ENCODE measurements at places on chromosomes 6 and 20. TPM values are rescaled to one million over a fixed set of nuclear protein-coding genes. Genes with fewer than 3 reads are reported as not detected.

DNA sequence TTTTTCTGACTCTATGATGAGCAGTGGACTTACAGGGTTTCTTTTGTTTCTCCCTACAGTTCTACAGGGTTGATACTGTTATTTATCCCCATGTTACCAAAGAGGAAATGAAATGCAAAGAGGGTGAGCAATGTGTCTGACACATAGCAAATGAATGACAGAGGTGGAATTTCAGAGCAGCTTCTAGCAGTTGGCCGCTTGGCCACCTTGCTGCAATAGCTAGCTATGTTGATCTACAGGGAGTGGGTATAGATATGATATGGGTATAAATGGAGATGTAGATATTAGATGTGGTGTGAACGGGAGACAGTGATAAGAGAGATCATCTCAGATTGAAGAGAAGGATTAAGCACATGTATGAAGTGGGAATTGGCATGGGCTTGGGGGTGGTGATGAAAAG lies 10.9 kb upstream of the SLC22A3 start:
- H3K36me3 ChIP-seq = no peaks in the 10 kb centered on the region
- no peak overlapping the region for H3K4me3 ChIP-seq
- no peak for DNase-seq
- H3K27ac ChIP-seq = no peak overlapping the region
- no peaks in the 10 kb centered on the region for H3K27me3 ChIP-seq
- no peaks in the 10 kb centered on the region for H3K4me1 ChIP-seq

DNA sequence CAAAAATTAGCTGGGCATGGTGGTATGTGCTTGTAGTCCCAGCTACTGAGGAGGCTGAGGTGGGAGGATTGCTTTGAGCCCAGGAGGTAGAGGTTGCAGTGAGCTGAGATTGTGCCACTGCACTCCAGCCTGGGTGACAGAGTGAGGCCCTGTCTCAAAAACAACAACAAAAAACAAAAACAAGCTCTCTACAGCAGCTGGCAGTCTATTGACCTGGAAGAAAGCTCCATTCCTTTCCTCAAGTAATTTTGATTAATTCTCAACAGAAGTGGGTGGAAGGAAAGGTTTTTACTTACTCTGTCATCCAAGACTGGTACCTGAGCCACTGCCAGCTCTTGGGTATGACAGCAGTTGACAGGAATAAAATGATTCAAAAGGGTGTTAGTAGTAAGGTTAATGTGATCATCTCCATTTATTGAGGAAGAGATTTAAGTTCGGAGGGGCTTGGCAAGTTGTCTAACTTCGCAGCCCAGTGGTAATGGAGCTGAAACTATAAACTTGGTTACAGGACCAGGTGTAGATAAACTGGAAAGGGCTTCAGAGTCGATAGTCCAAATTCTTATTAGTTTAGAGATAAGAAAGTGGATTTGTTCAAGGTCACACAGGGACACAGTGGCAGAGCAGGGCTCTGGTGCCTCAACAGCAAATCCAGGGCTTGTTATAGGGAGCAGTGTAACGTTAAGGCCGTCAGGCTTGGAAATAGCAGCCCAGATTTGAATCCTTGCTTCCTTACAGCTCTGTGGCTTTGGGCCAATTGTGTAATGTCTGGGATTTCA lies 14.8 kb downstream of the SRSF3 start:
- peaks cover 15% of the 10 kb centered on the region for H3K36me3 ChIP-seq
- H3K27me3 ChIP-seq = no peaks in the 10 kb centered on the region
- DNase-seq = peak; percentile 89

DNA sequence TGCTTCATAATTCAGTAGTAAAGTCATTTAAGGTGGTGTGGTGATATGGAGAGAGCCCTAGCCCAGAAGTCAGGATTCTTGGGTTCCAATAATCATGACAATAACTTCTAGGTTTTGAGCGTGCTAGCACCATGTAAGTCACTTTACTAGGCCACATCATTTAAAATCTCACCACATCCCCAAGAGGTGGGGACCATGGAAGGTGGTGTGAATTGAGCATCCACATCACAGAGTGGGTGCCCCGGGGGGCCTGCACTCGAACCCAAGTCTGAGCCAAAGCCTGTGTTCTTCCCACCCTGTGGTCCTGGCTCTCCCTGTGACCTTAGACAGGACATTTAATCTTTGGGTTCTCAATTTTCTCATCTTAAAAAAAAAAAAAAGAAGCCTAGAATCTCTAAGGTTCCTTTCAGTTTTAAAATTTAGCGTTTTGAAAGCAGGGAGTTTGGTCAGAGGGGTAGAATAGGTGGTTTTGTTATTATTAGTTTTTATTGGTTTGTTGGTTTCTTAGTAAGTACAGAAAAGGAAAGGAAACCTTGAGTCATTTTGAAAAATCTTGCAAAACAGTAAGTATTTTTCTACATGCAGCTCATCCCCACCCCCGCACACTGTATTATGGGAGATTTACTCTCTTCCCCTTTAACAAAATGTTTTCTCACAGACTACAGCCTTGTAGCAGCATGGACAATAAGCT lies 26.4 kb downstream of the ARMC2 start:
- no peaks in the 10 kb centered on the region for H3K4me1 ChIP-seq
- no peaks in the 10 kb centered on the region for H3K27me3 ChIP-seq
- H3K36me3 ChIP-seq = peaks cover 2% of the 10 kb centered on the region
- H3K27ac ChIP-seq = no peak overlapping the region
- H3K4me3 ChIP-seq = no peak overlapping the region

DNA sequence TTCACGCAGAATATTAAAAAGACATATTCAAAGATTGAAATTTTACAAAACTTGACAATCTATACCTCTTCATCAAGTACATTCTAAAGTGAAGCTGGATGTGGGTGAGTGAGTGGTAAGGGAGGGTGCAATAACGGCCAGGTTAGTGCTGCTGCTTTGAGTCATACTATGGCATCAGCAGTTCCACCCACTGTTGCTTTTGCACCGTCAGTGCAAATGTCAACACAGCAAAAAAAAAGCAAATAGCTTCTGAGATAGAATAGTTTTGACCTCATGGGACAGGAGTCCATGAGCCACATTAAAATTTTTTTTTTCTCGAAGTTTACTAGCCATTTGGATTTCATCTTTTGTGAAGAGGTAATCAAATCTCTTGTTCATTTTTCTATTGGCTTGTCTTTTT lies 31.8 kb downstream of the PSMF1 start:
- H3K27ac ChIP-seq = no peak overlapping the region
- no peaks in the 10 kb centered on the region for H3K4me1 ChIP-seq
- no peaks in the 10 kb centered on the region for H3K27me3 ChIP-seq
- H3K36me3 ChIP-seq = peaks cover 10% of the 10 kb centered on the region

DNA sequence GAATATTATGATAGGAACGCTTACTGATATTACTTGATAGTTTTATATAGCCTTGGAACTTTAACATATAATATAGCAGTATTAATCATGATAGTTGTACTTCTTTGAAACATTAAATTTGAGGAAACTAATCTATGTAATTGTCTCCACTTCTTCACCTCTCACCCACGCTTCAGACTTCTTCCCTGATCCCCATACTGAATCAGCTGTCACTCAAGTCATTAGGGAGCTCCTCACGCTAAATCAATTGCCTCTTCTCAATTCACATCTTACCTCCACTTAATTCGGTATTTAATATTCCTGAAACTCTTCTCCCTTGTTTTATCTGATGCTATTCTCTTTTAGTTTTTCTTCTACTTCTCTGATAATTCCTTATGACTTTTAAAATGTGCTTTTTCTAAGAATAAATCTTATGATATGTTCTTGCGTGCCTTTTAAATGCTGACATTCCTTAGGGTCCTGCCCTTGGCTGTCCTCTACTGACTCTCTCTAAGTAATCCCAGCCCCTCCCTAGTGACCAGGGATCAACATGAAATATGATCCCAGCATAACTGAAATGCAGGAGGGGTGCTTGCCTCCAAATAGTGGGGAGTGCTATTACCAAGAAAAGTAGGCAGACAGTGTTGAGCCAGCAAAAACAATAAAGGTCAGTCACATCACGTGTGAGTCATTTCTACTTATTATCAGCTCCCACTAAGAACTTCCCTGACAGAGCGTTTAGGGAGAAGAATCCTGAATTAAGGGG lies 9.9 kb downstream of the ANKRD66 start:
- H3K27ac ChIP-seq = no peak overlapping the region
- H3K4me3 ChIP-seq = no peak overlapping the region
- H3K27me3 ChIP-seq = no peaks in the 10 kb centered on the region
- H3K4me1 ChIP-seq = no peaks in the 10 kb centered on the region
- DNase-seq = no peak

DNA sequence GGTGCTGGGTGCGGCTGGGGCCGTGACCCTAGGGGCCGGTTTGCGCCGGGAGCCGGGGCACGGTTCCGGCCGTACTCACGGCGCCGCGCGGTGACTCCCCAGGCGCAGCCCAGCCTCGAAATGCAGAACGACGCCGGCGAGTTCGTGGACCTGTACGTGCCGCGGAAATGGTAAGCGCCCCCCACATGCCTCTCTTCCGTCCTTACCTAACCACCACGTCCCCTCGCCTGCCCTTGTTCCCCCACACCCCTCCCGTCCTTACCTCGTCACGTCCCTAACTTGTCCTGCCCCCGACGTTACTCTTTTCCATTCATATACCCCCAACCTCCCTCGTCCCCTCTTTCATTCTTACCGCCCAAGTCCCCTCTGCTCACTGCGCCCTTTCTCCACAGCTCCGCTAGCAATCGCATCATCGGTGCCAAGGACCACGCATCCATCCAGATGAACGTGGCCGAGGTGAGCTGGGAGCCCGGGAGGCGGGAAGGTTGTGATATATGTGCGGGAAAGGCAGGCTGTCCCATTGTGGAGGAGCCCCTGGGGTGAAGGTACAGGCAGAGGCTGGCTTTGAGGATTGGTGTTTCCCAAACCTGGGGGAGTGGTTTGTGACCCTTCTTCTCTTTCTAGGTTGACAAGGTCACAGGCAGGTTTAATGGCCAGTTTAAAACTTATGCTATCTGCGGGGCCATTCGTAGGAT lies 463 bp downstream of the RPS21 start:
- H3K36me3 ChIP-seq = peaks cover 49% of the 10 kb centered on the region
- no peaks in the 10 kb centered on the region for H3K4me1 ChIP-seq
- no peaks in the 10 kb centered on the region for H3K27me3 ChIP-seq
- peak overlapping the region; percentile 82 for H3K4me3 ChIP-seq
- DNase-seq = no peak
- peak overlapping the region; percentile 50 for H3K27ac ChIP-seq

DNA sequence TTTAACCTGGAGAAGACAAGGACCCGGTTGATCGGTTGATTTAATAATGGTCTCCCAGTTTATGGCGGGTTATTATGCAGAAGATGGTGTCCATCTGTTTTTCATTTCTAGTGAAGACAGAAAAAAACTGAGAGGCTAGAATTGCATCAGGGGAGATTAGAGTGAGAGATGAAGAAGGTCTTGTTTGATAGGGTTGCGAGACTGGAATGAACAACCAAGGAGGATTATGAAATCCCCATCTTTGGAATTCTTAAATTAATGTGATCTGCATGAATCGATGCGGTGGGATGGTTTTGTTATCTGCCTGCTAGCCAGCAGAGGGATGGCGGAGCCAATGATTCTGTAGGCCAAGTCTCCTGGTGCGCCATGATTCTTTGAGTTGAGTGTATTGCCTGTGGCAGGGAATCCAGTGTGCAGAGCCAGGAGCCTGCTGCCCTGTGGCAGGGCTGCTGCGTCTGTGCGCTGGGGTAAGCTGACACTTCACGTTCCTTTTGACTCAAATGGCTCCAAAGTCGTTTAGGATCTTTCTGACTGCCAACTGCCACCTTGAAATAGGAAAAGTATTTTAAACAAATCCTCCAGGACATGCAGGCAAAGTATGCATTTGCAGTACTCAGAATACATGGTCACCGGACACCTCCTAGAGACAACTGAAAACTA lies 200.1 kb downstream of the CLIC5 start:
- no peak for DNase-seq
- peaks cover 3% of the 10 kb centered on the region for H3K27me3 ChIP-seq
- H3K36me3 ChIP-seq = no peaks in the 10 kb centered on the region
- H3K4me1 ChIP-seq = no peaks in the 10 kb centered on the region
- no peak overlapping the region for H3K27ac ChIP-seq

DNA sequence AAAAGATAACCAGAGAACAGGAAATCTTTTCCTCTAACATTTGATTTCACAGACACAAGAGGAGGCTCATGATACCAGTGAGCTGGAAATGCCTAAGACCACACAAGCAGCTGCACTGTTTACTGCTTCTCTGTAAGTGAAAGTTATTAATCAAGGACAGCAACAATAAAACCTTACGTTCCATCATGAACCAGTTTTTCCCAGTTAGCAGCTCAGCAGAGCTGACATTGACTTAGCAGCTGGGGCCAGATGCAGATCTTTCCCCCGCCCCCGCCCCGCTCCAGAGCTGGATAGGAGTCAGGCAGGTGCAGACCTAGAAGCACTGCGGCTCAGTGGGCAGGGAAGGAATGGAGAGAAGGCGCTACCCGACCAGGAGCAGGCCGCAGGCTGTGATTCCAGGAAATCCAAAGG lies 275.2 kb downstream of the GMDS start:
- no peak overlapping the region for H3K4me3 ChIP-seq
- H3K27ac ChIP-seq = no peak overlapping the region
- H3K4me1 ChIP-seq = no peaks in the 10 kb centered on the region
- DNase-seq = peak; percentile 16

PRR18 gene
- polyA plus RNA-seq = not detected

Measured in small intestine (tissue), 16 donors.